ENCODE measurements at places on chromosomes 5 and 9.

DNA sequence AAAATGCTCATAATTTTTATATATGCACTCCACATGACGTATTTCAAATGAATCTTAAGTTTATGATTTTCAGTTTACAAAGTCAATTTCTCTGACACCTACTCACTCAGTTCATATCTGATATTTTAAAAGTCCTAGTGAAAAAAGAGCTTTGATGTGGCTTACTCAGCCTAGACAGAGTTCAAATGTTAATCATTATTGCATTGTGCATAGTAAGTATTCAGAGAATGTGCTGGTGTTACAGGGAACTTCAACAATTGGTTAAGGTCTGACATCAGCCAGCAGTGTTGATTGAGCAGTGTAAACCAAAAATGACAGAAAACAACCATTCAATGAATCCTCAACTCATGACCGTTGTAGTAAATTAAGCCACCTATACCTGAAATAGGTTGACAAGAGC, 147.2 kb upstream of the LHFPL2 start:
- DNase-seq, result no peak

GRCh38 chr5:72122602-72123001, 15.3 kb downstream of the MAP1B start:
- DNase-seq, result no peak

GRCh38 chr5:120690621-120691407, 226.7 kb downstream of the PRR16 start:
- DNase-seq, result no peak

DNA sequence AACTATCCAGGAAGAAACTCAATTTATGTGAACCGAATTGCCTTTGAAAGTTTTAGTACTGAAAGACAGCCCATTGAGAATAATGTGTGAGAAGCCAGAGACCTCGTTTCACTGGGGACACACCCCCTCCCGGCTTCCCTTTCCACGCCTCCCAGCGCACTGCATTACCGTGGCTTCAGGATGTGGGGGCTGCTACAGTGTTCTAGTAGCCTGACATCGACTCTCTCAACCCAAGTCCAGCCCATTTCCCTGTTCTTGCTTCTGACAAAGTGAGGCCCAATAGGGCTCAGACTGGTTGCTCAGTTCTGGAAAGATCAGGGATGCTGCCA, 3.5 kb downstream of the PAX5 start:
- DNase-seq, result no peak

DNA sequence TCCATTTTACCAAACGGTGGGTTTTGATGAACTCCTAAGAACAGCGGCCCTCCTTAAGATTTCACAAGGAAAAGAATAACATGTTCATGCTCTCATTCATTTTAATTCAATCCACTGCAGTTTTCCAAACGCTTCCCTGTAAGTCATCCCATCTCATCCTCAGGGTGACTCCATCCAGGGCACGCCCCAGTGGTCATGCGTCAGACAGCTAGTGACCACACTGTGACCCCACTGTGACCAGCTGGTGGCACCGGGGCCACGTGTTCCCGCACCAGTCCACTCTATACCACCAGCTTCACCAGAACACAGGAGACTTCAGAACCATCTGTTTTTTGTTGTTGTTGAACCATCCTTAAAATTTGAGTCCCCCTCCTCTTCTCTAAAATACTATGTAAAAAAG, 14.3 kb downstream of the ATPSCKMT start:
- no peak for DNase-seq

GRCh38 chr5:99795031-99795430, 740.1 kb upstream of the FAM174A start:
- DNase-seq, result no peak

GRCh38 chr5:38718771-38719391, 126.9 kb upstream of the OSMR start:
- no peak for DNase-seq

GRCh38 chr5:159091596-159092331, 8.0 kb downstream of the EBF1 start:
- no peak for DNase-seq

- no peak for DNase-seq
Measured at GRCh38 chr5:96487859-96488258, 54.8 kb upstream of the PCSK1 start.

DNA sequence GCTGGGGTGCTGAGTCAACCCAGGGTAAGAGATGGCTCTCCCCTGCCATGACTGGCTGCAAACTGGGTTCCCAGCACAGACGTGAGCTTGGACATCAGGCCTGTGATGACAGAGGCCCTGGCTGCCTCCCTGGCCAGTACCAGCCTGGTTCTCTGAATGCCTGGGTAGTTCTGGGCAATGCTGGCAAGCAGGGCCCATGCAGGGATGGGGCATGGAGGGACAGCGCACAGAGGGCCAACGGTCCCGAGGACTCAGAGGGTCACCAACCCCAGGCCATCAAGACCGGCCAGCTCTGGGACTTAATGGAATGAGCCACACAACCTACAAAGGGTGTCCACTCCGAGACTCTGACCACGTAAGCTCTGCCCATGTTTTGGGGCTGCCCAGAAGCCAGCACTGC, 241.4 kb downstream of the FSTL4 start:
- DNase-seq, result no peak

DNA sequence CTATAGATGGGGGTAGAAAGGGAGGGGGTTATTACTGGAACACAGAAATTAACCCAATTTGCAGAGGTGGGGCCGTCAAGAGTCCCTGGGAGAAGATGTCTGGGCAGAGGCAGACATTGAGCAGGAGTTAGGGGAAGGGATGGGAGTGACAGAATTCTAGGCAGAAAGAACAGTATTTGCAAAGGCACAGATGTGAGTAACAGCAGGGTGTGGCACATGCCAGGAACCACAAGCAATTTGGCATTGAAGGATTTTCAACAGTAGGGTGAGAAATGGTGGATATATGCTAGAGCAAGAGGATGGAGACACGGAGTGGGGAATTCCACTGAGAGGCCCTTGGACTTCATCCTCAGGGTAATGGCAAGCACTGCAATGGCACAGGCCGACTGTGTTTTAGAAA, 71.6 kb upstream of the FRRS1L start:
- DNase-seq, result no peak

DNA sequence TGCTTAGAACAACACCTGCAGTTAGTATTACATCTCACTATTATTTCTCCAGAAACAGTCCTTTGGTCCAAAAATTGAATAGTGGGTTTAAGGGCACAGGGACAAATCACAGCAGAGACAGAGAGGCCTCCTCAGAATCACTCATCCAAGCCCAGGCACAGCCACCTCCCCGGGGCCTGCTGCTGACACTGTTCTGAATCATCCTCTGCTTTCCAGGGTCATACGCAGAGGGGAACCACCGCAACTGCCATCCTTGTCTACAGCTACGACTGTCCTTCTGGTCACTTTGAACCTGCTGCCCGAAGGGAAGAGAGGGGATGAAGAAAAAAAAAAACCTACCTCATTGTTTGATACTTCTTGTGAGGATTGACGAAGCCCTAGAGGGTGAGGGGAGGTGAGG, 35.3 kb upstream of the MAN2A1 start:
- DNase-seq, result no peak
